ENCODE measurements at places on chromosomes 3 and 15.

DNA sequence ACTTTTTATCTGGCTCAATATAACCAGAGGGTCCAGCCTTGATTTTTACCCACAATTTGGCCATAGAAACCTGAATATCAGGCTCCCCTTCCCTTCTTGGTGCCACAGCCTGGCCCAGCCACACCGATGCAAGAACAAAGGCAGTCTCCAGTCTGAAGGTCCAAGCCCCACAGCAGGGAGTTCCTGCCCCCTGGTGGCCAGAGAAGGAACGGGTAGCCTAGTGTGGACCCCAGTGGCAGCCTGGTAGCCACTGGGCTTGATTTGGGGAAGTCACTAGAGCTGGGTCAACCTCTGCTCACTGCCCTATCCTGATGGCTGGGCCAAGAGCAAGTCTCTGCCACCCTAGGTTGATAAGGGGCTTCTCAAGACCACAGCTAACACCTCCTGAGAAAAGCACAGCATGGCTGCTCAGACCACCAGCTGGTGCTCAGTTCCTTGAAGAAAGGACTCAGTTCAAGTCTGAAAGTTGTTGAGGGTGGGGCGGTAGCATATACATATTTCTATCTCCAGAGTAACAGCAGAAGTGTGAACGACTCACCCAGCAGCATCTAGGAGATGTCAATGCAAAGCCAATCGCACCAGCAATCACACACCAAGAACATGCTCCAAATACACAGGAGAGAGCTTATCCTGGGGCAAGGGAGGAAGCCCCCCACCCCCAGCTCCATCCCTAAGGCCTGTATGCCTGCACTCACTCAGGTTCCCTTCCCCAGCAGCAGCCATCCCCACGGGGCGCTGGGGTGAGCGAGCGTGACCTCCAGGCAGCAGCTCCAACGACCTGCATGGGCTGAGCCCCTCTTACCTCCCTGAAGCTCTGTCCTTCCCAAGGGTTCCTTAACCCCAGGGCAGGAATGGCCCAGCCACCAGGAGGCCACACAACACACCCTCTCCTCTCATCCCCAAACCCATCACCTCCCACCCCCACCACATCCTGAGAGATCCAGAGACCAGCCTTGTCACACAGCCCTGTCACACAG, 7.6 kb downstream of the PFKFB4 start:
- DNase-seq, result peak; percentile 7

GRCh38 chr3:124951511-124952281, 17.1 kb upstream of the MUC13 start:
- DNase-seq, result peak; percentile 41

GRCh38 chr3:52436500-52437149, 8.3 kb downstream of the SEMA3G start:
- no peak for DNase-seq

GRCh38 chr3:138774529-138775253, 60.0 kb downstream of the PIK3CB start:
- DNase-seq, result peak; percentile 87

GRCh38 chr3:37794646-37795045, 67.0 kb upstream of the CTDSPL start:
- no peak for DNase-seq

DNA sequence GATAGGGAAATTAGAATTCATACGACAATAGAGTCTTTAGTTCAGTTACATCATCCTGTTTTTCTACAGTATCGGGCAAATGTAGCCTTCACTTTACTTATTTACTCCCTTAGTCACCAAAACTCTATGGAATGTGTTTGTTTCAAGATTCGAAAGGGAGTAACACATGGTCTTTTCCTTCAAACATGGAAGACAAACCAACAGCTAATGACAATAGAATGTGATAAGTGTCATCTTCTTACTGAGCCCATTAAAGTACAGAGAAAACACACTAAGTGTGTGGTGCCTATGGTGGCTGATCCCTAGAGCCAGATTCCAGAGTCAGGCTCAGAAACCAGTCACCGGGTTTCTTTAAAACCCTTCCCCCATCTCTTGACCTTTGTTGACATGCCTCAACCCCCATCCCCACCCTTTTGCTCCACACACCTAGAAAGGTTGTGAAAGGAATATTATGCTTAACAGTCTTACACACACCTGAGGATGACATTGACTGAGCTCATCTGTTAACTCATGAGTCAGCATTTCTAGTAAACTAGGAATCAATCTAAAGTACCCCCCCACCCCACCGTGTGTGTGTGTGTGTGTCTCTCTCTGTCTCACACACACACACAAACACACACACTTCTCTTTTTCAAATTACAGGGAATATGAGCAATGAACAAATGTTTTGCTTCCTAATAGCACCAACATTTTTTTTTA, 549.6 kb upstream of the CCDC54 start:
- no peak for DNase-seq

GRCh38 chr15:98953000-98953787, 54.4 kb downstream of the PGPEP1L start:
- no peak for DNase-seq

GRCh38 chr3:190004656-190005055, 116.0 kb downstream of the P3H2 start:
- DNase-seq, result no peak

DNA sequence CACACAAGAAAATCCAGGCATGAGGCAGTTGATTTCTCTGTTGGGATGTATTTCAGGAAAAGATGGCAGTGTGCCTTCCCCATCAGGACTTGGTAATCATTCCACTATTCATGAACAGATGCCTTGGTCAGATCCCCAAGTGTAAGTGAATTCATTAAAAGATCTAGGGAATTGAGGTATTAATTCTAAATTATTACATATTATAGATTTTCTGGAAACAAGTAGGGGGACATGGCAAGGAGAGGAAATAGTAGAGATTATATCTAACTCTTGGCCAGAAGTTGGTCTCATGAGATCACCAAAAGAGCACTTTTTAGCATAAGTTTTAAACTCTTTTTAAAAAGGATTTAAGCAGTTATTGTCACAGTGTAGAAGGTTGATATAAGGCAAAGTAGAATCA, 74.4 kb upstream of the MDFIC2 start:
- DNase-seq, result no peak

- no peak for DNase-seq
Observed at GRCh38 chr15:39327005-39327730, 253.7 kb upstream of the THBS1 start.

- DNase-seq, result no peak
Observed at GRCh38 chr15:56358604-56359003, 6.6 kb upstream of the TEX9 start.

DNA sequence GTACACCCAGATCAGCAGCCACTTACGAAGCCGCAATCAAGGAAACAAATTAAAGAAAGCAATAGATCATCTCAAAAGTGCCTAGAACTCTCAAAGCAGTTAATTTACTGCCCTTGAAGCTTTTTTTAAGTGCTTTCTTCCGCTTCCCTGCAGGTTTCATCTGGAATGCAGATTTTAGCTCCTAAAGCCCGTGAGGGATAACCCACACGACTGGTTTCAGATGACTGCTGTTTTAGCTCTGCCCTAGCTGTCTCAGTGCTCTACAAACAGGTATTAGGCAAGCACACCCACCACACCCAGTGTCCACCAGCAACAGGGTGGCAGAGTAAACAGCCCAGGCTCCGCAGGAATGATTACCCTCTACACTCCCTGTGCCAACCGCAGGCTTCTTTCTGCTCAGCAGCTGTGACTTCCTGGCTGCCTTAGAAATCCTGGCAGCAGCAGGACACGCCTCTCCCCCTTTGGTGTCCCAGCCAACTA, 126.0 kb downstream of the FMN1 start:
- peak; percentile 62 for DNase-seq

- no peak for DNase-seq
Observed at GRCh38 chr3:116394365-116394764, 50.9 kb downstream of the LSAMP start.

- no peak for DNase-seq
Observed at GRCh38 chr3:18901571-18901970, 246.7 kb upstream of the KCNH8 start.

DNA sequence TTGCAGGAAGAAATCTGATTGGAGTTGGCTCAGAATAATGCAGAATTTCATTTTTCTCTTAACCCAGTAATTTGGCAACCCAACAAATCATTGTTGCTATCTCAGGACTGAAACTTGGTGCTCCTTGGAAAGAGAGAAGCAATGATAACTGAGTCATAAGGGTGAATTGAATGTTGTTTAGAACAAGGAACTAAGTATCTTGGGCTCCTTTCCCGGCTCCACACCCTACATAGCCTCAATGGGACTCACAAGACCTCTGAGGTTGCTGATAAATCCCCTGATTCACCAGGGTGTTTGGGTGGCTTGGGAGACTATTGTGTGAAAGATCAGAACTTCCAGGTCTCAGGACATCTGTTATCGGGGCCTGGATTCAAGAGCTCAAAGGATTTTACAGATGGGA, 7.8 kb upstream of the RAB8B start:
- no peak for DNase-seq

GRCh38 chr3:6921066-6921465, 60.2 kb downstream of the GRM7 start:
- peak; percentile 47 for DNase-seq

GRCh38 chr15:67480741-67481140, 40.2 kb upstream of the C15orf61 start:
- no peak for DNase-seq

- no peak for DNase-seq
Observed at GRCh38 chr3:147359177-147360050, 46.9 kb downstream of the ZIC4 start.

DNA sequence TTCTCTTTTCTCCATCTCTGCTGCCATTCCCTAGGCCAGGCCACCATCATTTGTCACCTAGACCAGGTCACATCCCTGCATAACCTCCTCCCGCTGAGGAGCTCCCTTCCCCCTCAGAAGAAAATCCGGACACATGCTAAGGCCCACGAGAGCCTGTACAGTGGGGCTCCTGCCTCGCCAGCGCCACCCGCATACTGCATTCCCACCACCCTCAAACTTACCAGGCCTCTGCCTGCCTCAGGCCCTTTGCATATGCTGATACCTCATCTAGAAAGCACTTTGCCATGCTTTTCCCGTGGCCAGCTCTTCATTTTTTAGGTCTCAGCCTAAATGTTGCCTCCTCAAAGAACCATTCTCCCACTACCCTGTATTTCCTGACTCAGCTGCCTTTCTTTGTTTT, 220.1 kb upstream of the CTDSPL start:
- DNase-seq, result no peak

GRCh38 chr3:12363397-12364195, 74.7 kb downstream of the PPARG start:
- DNase-seq, result no peak

- no peak for DNase-seq
Observed at GRCh38 chr3:77460326-77460725, 420.4 kb downstream of the ROBO2 start.

DNA sequence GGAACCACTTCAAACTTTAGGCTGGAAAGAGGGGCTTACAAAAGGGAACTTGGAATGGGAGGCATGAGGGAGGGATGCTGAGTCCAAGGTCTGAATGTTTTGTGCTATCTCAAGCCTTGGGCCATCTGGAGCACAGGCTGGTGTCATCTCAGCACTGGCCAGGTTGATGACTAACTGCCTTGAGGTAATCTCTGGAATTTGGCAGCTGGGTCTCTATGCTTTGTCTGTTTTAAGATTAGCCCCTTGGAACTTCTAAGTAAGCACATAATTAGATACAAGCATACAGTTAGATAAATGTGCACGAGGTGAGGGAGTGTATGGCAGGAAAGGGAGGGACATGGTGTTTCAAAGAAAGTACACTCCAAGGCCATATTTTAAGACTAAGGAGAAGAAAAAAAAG, 252.4 kb upstream of the CCDC54 start:
- DNase-seq, result no peak

GRCh38 chr3:43025423-43025822, 46.3 kb downstream of the GASK1A start:
- DNase-seq, result no peak

GRCh38 chr3:32897001-32897601, 54.3 kb upstream of the CCR4 start:
- DNase-seq, result no peak

DNA sequence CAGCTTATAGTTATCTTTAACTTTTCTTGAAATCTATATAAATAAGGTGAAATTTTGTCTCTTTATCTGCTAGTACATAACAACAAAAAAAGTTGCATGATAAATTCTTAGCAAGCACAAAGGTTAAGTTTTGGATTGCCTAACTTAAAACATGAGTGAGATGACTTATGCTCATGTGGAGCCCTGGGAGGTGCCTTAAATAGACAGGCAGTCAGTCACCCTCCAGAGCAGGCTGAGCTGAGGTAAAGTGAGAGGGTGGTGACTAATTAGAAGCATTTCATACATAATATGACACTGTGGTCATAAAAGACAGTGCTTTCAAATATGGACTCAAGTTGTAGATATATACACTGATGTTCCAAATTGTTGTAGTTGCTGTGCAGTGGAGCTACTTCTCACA, 14.6 kb upstream of the MME start:
- no peak for DNase-seq

- DNase-seq, result no peak
Observed at GRCh38 chr3:5238545-5238944, 51.0 kb downstream of the EDEM1 start.

GRCh38 chr3:101072300-101072699, 79.1 kb upstream of the ABI3BP start:
- DNase-seq, result no peak

DNA sequence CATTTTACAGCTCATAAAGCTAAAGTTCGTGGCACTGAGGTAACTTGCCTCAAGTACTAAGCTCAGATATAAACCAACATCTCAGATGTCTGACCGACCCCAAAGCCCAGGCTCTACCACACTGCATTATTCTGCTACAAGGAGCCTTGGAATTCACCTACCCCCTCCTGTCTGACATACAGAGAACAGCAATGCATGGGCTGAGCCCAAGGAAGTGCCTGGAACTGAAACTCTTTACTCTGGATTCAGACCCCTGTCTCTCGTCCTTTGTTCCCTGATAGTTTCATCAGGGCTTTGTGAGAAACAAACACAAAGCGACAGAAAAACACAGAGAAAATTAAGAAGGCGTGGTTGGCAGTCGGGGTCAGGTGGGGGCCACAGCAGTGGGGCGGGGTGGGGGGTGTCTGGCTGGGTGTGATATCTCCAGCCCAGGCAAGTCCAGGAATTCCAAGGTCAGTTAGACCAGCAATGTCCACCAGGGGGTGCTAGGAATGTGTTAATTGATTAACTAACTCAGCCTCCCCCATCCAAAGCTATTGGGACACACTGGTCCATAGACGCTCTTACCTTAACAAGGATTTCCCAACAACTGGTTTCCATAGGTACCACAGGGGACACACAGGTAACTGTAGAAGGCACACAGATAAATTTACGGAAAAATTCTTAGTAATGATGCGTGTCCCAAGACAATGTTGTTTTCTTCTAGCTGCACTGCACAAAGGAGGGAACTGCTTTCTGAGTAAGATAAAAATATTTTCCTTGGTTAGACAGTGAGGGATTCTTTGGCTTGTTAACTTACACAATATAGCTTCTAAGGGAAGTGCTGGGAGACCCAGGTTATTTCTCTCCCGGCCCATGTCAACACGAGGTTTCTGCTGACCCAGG, 18.8 kb upstream of the SSUH2 start:
- DNase-seq, result peak; percentile 32

DNA sequence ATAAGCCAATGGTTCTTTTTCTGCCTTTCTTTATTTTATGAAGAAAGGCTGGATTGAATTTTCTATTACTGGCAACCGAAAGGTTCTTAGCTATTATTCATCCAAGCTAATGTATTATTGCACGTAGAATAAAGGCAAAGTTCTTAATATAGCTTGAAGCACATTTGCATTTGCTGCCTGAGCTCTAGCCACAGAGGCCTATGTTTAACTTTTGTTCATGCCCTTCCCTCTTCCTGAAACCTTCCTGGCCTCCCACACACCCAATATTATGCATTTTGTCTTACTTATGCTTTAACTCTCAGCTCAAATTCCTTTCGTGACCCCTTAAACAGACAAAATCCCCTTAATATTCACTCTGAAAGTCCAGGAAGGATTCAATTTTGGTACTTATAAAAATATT, 71.0 kb upstream of the ZNF280D start:
- DNase-seq, result no peak

GRCh38 chr3:162938083-162938482, 1441.5 kb downstream of the OTOL1 start:
- peak; percentile 22 for DNase-seq
